ENCODE measurements at places on chromosomes 16 and 17.

DNA sequence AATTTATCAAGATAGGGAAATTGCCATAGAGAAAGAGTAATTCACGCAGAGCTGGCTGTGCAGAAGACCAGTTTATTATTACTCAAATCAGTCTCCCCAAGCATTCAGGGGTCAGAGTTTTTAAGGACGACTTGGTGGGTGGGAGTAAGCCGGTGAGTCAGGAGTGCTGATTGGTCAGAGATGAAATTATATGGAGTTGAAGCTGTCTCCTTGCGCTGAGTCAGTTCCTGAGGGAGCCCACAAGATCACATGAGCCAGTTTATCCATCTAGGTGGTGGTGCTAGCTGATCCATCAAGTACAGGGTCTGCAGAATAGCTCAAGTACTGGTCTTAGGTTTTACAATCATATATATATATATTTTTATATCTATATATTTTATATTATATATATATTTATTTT is 6.0 kb upstream of the AQP8 start:
- no peak for DNase-seq

- DNase-seq = no peak
Observed at GRCh38 chr16:58413359-58413758, 21.1 kb downstream of the GINS3 start.

DNA sequence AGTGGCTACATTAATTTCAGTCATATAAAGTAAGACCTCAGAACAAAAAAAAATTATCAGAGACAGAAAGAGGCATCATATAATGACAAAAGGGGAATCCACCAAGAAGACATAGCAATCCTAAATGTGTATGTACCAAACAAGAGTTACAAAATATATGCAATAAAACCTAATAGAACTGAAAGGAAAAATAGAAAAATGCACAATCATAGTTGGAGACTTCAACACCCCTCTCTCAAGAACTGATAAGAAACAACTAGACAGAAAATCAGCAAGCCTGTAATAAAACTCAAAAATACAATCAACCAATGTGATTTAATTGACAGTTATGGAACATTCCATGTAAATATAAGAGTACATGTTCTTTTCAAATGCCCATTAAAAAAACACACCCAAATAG is 61.3 kb upstream of the C16orf82 start:
- no peak for DNase-seq

- DNase-seq = no peak
Observed at GRCh38 chr16:72166151-72166550, 5.8 kb downstream of the PMFBP1 start.

- no peak for DNase-seq
Observed at GRCh38 chr17:39393736-39394135, 7.7 kb downstream of the FBXL20 start.

GRCh38 chr16:24520983-24521382 is 18.4 kb upstream of the RBBP6 start:
- no peak for DNase-seq

DNA sequence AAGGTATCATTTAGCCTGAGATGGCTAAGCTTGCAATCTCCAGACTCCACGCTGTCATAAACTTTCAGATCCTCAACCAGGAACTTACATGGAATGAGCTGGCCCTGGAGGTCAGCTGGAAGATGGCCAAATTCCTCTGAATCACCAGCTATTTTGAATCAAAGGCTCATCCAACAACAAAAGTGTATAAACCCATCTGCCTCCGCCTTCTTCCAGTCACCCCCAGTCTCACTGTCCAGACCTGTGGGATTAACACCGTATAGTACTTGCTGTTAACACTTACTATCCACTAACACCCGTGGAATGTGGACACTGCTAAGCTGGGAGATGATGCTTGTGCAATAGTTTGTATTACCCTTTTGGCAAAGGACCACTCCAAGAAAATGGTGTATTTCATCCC is 1.9 kb upstream of the LCMT1 start:
- DNase-seq = no peak

DNA sequence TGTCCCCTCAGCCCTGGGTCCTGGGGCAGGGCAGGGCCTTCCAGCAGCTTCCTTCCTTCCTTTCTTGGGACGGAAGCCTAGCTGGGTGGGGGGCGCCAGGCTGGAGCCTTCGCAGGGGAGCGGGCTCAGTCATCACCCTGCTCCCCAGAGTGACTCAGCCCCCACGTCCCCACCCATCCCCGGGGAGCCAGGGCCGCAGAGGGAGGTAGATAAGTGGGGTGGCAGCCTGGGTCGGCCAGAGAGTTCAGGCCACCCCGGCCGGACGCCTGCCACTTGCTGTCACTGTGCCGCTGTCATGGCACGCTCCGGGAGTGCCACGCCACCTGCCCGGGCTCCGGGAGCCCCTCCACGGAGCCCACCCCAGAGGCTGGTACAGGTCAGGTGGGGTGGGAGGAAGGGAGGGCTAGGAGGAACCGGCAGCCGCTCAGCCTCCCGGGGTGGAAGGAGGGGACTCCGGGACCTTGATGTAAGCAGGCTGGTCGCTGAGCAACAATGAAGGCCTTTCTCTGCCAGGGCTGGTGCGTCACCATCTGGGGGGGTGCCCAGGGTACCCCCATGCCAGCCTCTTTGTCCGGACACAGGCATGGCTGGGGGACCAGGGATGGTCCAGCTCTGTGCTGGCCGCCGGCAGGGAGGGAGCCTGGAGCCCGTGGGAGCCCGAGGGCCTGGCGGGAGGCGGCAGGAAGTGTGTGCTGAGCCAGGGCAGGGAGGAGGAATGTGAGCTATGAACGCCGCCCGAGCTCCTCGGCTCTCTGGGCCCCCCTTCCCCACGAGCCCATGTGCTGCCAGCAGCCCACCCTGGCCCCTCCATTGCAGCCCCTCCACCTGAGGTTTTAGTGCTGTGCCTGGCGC is 6.6 kb downstream of the NHERF2 start:
- no peak for DNase-seq

- no peak for DNase-seq
Observed at GRCh38 chr16:549544-550263, 10.5 kb upstream of the PRR35 start.

- no peak for DNase-seq
Observed at GRCh38 chr16:89637379-89637778, 20.1 kb downstream of the CHMP1A start.

- no peak for DNase-seq
Observed at GRCh38 chr16:67407176-67407787, 9.0 kb downstream of the ZDHHC1 start.

GRCh38 chr17:50257676-50258224 is 16.5 kb upstream of the TMEM92 start:
- peak; percentile 9 for DNase-seq

DNA sequence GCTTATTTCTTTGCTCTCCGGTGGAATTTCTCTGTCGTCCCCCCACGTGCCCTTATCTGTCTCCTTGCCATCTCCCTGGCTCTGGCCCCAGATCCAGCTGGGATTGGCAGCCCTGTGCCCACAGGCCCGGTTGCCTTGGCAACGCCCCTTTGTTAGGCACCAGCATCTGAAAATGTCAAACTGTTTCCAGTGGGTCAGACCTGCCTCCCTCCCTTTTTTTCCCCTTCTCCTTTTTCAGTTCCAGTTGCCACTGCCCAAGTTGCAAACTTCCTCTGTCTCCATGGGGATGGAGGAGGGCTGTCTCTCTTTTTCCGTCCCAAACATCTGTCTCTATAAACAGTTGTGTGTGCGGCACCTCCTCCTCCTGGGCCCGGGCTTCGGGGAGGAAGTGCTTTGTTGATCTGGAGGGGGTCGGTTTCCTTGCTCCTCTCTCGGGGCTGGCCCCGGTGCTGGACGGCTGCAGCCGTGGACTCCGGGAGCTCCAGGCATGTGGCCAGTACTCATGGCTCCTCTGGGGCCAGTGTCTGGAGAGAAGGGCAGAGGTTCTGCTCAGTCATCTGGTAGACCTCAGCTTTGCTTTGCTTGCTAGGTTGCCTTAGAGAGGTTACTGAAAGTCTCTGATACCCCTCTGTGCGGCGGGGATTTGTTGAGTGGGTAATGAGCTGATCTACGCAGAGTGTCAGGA is 35.3 kb downstream of the SOCS3 start:
- peak; percentile 41 for DNase-seq

DNA sequence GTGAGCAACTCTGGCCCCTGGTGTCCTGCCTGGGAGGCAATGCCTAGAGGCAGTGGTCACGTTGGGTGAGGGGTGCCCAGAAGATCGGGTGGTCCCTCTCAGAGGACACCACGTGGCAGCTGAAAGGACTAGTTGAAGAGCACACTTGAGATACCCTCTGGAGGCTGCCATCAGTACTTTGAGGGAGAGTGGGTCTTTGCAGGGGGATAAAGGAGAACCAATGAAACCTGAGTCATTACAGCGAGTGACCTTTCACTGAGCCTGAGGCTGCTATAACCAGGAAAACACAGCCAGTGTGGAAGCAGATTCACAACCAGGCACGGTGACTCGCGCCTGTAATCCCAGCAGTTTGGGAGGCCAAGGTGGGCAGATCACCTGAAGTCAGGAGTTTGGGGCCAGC is 18.9 kb downstream of the CA4 start:
- no peak for DNase-seq

DNA sequence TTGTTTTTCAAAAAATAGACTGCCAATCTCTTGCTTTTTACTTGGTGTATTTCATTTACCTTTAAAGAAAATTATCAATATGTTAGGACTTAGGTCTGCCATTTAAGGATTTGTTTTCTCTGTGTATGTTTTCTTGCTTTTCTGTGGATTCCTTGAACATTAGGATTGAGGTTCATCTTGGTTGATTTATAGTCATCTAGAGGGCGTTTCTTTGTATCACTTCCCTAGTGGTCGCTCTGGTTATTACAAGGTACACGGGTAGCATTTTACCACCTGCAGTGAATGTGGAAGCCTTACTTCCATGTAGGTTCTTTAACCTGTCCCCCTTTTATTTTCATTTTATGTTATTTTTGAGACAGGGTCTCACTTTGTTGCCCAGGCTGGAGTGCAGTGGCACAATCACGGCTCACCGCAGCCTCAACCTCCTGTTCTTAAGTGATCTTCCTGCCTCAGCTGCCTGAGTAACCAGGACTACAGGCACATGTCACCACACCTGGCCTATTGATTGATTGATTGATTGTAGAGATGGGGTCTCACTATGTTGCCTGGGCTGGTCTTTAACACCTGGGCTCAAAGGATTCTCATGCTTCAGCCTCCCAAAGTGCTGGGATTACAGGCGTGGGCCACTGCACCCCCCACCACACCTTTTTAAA is 35.2 kb upstream of the CBX4 start:
- DNase-seq = peak; percentile 63

DNA sequence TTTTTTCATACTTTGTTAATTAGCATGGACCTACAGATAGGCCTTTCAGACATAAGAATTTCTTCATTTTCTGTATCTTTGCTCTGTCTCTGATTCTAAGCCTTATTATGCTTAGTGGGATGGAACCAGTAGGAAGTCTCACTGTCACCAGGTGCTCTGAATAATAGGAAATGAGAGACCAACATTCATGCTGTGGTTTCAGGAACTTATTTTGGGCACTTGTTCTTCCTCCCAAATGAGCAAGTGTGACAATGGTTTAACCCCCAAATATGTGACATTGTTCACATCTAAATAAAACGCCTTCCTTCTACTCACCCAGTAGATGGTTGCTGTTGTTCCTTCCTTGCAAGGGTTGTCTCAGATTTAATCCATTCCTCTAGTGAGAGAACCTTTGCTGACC is 100.2 kb downstream of the SYCE1L start:
- DNase-seq = no peak

GRCh38 chr17:62786646-62787045 is 21.5 kb downstream of the MARCHF10 start:
- no peak for DNase-seq

DNA sequence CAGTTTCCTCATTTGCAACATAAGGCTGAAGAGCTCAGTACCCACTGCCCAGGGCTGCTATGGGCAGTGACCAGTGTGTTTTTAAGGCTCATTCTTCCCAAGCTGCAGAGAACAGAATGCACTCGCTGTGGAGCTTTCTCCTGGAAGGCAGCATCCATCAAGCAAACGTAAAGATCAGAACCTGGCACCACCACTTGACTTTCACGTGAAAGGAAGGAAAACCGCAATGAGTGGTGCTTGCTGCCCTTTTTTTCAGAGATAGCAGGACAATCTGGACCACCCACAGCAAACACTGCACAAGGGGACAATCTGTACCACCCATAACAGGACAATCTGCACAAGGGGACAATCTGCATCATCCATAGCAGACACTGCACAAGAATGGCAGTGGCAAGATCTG is 11.2 kb downstream of the CSNK1D start:
- no peak for DNase-seq

- no peak for DNase-seq
Observed at GRCh38 chr16:118857-119256, 19.6 kb downstream of the NPRL3 start.

DNA sequence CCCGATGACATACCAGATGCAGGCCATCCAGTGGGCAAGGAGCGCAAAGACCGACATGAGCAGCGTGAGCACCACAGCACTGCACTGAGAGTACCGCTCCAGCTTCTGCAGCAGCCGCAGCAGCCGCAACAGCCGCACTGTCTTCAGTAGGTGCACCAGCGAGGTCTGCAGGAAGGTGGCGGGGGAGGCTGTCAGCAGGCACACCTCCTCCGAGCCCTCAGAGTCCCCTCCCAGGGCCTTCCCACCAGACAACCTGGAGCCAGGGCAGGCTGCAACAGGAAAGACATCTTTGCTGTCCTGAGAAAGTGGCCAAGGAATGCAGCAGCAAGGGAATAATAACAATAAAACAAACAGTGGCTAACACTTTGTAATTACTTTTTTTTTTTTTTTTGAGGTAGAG is 9.1 kb downstream of the KCNH4 start:
- no peak for DNase-seq

- DNase-seq = no peak
Observed at GRCh38 chr16:87740909-87741424, 24.8 kb downstream of the KLHDC4 start.

DNA sequence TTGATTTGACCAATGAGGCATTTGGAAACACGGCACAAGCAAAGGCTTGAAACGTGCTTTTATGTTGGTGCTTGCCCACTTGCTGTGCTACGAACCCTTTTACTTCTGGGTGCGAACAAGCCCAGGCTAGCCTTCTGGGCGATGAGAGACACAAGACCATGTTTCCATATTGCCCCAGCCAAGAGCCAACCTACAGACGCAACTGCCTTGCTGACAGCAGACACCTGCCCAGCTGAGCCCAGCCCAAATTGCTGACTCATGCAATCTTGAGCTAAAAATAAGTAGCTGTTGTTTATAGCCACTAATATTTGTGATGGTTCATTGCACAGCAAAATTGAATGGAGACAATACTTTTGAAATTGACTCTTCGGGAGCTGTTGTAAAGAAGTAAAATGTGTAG is 464.5 kb downstream of the WWOX start:
- no peak for DNase-seq
